CD4-positive, alpha-beta T cell treated with Interleukin-15 for 1 hour (primary cell): ENCODE measurements at places on chromosomes 4 and X.

GRCh38 chrX:134997646-134998045 lies 6.9 kb downstream of the SMIM10 start:
- no peak for DNase-seq

GRCh38 chr4:94267037-94267436 lies 59.4 kb downstream of the SMARCAD1 start:
- no peak for DNase-seq

DNA sequence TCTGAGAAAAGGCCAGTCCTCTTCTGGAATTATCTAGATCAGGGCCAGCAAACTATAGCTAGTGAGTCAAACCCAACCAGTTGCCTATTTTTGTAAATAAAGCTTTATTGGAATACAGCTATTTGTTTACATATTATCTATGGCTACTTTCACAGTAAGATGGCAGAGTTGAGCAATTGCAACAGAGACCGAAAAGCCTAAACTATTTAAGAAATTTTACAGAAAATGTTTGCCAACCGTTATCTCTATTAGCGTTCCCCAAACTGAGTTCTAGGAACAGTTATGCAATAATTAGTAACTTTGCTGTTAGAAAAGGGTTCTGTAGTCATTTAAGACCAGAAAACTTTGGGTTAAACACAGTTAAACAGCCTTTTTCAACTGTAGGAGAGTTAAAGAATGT lies 10.5 kb downstream of the TEX13B start:
- DNase-seq: no peak

DNA sequence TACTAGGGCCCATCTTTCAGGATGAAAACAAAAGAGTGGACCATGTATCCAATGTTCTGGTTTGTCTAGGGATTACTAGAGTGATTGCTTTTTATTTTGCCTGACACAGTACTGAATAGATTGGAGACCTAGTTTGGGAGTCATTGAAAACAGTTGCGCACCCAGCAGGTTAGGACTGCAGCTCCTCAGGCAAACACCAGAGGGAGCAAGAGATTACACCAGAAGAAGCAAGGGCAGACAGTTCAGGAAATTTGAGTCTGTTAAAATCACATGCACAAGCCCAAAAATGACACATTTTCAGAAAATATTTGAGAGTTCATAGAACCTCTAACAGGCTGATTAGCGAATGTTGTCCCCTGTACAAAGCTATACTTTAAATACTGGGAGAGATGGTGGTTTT lies 55.6 kb downstream of the CYLC1 start:
- DNase-seq: no peak

DNA sequence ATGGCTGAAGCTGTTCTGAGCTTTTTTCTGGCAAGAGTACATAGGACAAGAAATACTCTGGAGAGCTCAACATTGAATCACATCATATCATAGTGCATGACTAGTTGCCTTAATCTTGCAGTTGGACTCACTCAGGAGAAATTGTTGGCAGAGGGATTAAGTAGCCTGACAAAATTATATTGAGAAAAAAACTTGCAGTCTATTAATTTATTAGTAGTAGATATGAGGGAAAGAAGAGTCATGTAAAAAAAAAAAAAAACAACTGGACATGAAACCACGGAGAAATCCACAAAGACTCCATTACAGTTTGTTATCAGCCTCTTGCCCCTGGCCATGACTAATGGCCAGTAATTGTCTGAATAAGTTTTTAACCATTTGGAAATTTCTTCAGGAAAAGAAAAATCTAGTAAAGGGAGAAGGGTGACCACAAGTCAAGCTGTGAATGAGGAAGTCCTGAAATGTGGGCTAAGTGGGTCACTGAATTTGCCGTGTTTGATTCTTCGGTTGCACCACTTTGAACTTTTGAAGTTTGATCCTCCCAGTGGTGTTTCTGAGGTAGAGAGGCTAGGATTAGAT lies 45.6 kb downstream of the FHL1 start:
- DNase-seq: no peak

- peak; percentile 58 for DNase-seq
Measured at GRCh38 chr4:153151535-153152455, 52.4 kb upstream of the TRIM2 start.

- DNase-seq: no peak
Measured at GRCh38 chrX:135596495-135596894, 76.0 kb downstream of the INTS6L start.

DNA sequence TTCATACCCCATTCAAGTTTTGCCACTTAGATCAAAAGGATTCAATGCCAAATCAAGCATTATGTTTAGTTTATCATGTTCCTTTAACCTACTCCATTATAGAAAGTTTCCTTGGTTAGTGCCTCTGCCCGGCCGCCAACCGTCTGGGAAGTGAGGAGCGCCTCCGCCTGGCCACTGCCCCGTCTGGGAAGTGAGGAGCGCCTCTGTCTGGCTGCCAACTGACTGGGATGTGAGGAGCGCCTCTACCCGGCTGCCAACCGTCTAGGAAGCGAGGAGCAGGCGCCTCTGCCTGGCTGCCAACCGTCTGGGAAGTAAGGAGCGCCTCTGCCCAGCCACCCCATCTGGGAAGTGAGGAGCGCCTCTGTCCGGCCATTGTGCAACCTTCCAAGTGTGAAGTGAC lies 36.3 kb upstream of the PDGFRA start:
- no peak for DNase-seq

DNA sequence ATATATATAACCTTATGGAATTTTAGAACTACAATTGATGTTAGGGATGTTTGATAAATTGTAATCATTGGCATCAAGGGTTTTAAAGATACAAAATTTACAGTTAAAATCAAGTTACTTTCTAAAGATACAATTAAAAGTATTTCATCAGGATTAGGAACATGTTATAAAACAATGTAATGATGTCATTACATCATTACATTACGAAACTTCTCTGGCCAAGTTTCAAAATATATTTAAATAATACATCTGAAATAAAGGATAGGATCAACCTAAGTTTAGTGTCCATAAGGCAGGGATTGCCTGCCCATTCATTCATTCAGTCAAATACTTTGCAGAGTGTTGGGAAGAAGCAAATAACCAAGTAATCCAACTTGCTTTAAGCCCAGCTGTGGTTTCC lies 75.1 kb downstream of the TENM3 start:
- DNase-seq: no peak

DNA sequence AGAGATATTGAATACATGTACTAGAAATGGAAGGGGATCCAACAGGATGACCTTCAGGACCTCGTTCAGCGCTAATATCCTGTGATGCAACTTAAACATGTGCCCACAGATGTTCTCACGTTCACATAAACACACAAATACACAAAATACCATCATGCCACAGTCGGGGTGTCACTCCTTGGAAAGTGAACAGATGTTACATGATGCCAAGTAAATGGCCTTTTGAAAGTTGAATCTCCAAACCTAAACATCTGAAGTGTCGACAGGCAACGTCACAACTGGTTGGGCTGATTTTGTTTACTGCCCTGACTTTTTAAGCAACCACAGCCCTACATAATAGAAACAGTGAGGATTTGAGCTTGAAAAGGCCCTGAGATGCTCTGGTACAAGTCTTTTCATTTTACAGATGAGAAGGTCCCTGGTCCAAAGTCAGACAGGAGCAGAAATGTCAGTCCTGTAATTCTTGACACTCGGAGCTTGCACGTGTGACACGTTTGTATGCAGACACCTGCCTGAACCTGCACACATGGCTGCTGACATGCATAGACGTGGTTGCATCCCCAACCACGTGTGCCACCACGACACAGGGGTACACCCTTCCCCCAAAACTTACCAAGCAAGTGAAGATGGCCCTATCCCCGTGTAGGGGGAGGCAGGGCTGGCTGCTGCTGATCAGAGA lies 23.5 kb upstream of the BCORL1 start:
- DNase-seq: no peak

GRCh38 chrX:138939038-138939437 lies 227.5 kb upstream of the FGF13 start:
- DNase-seq: no peak

- no peak for DNase-seq
Measured at GRCh38 chr4:38577462-38577861, 86.5 kb upstream of the KLF3 start.

GRCh38 chr4:21184788-21185187 lies 484.5 kb downstream of the PACRGL start:
- DNase-seq: no peak

- DNase-seq: no peak
Measured at GRCh38 chrX:68354879-68355628, 78.2 kb downstream of the OPHN1 start.

DNA sequence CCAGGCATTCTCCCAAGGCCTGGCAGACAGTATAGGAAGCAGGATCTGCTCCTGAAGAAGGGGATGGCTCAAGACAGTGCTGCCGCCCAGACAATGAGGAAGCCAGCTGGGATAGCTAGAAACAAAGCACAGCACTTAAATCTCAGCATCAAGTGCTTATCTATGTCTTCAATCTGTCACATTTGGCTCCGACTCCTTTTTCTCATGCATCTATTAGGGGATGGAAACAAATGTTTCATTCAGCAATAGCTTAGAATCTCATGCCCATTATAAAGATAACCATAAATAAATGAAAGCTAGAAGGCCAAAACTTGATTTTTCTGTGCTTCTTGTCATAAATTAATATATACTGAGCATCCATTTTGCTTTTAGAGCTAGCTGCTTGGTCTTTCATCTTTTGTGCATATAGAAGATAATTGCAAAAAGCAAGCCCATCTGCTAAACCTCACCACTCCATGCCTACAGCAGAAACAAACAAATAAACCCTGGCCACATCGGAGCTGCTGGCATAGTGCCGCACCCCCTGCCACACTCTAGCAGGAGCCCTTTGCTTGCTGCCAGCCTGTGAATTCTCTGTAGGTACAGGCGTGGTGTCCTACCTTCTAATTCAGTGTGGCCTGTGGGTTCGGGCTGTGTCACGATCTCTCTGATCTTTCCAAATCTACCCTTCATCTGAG lies 75.9 kb downstream of the AASDH start:
- no peak for DNase-seq

DNA sequence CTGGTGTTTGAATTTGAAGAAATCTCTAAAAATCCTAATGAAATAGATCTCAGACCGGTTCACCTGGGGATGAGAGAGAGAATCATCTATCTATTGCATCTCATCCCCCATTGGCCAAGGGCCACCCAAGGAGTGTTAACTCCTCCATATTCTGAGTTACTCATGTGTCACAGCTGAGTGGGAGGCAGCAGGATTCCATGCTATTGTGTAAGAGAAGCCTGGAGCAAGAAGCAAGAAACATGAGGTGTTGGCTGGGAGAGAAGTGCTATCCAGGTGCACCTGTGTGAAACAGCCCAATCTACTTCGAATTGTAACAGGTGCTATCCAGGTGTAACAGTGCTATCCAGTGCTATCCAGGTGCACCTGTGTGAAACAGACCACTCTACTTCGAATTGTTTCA lies 150.3 kb upstream of the MAOA start:
- no peak for DNase-seq

- DNase-seq: no peak
Measured at GRCh38 chrX:150063138-150063518, 124.8 kb upstream of the EOLA2 start.

DNA sequence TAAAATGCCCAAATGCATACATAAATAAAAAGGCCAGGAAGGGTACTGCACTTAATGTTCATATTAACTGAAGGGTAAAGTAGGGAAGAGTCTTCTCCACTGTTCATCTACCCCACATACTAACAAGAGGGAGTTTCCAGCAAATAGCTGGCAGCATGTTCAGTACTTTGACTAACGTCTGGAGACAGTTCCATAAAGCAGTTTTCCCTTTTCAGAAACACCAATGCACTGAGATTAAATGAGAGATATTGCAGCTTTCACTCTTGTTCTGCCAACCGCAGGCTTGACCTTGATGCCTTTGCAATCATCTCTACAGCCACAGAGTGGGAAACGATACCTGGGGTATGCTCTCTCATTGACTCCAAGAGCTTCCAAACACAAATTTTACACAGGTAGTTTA lies 2123.1 kb upstream of the TENM3 start:
- no peak for DNase-seq

DNA sequence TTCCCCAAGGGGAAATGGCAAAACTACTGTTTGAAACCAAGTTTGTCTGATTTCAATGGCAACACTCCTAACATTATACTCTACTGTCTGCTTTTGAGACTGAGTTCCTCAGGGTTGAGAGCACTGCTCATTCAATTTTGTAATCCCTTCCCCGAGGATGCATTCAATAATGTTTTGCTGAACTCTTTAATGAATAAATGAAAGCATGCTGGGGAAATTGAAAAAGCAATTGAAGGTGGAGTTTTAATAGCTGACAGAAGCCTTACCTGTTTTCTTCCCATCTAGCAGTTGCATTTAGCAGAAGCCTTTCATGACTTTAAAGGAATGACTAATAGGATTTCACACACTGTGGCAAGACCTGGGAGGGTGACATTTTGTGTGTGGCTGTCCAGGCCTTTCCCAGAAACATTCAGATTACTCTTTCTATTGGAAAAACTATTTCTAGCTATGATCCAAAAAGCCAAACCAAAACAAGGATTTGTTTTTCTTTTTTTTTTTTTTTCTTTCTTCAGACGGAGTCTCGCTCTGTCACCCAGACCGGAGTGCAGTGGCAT lies 45.1 kb downstream of the DTHD1 start:
- no peak for DNase-seq

GRCh38 chr4:26322346-26322745 lies 1.5 kb downstream of the RBPJ start:
- DNase-seq: no peak

DNA sequence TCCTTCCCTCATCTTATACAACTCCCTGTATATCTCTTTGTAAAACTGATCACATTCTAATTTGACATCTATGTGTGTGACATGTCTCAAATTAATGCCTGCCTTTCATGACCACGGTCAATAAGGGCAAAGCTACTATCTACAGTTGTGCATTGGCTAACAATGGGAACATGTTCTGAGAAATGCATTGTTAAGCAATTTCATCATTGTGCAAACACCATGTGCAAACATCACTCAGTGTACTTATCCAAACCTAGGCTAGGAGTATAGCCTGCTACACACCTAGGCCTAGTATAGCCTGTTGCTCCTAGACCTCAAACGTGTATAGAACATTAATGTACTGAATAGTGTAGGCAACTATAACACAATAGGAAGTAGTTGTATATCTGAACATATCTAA lies 95.0 kb downstream of the BANK1 start:
- no peak for DNase-seq

DNA sequence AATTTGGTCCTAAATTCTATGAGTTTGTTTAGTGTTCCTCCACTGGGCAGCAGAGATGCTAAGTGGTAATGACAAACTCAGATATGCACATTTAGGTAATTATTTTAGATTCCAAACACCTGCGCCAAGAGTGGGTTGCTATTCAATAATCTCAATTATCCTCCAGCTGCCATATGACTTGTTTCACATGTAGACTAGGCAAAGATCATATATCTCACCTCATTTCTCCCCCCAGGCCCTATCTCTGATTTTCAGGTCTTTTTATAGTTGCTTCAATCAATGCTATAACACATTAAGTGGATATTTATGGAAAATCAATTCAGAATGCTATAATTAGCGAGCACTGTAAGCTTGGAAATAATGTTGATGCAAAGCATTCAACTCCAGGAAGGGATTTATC lies 217.6 kb downstream of the KCTD8 start:
- DNase-seq: no peak

- DNase-seq: no peak
Measured at GRCh38 chr4:126061655-126062054, 746.9 kb downstream of the FAT4 start.
